GM13976 (cell line): ENCODE measurements at places on chromosomes 6 and 20.

DNA sequence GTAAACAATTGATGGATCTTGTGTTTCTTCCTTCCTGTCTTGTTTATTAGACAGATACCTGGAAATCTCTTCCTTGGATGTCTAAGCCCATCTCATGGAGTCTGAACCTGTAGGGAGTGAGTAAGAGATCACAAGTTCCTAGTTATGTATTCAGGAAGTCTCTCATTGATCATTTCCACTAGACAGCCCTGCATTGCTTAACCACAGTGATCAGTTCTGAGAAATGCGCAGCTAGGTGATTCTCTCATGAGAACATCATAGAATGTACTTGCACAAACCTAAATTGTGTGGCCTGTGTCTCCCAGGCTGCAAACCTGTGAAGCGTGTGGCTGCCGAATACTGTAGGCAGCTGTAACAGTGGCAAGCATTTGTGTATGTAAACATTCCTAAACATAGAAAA, 39.1 kb downstream of the FAM120B start:
- DNase-seq: no peak

GRCh38 chr6:26349964-26350857, 14.8 kb upstream of the BTN3A2 start:
- DNase-seq: no peak

DNA sequence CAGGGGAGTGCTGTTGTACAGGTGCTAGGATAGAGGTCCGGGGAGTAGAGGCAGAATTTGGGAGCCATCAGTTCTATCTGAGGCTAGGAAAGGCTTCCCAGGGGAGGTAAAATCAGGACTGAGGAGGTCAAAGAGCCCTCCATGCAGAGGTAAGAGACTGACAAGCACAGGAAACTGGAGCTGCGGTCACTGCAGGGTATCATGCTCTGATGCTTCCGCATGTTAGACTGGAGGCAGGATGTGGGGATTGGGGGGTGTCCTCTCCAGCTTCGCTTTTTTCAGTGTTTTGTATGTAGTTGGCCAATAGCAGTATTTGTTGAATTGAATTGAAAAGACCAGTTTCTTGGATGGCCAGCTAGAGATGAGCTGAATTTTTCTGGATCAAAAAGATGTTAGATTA, 87.8 kb downstream of the SLC22A3 start:
- DNase-seq: no peak

DNA sequence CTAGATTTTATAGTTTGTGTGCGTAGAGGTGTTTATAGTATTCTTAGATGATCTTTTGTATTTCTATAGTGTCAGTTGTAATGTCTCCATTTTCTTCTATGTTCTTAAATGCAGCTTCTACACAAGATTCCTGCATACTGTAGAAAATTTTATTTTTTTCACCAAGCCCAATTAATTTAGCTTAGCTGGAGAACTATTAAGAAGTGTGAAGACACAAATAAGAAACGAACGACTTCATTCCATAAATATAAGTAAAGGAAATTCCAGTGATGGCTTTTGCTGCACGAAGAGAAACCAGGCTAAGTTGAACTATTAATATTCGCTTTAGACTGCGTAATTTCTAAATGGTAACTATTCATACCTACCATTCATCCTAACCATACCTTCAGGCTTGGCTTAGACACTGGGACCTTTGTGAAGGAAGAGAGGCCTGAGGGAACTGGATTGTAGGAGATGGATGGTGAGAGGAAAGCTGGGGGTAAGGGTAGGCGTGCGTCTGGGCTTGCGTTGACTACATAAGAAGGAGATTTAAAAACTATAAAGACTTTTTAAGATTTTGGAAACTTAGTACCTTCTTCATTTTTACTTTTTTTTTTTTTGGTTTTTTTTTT, 15.9 kb downstream of the HLA-DOA start:
- DNase-seq: no peak

DNA sequence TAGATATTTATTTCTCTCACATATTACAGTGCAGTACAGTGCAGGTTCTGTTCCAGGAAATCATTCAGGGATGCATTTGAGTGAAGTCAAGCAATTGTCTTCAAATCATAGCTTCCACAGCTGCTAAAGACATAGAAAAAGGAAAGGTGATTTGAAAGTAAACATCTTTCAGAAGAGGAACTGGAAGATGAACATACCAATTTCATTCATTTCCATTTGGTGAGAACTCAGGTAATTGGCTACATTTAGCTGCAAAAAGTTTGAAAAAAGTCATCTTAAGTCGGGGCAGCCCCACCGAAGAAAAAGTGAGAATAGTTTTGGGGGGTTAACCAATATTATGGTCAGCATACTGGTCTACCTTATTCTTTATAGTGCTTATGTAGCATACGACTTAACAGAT, 61.4 kb upstream of the IL20RA start:
- DNase-seq: no peak

- peak; percentile 67 for DNase-seq
Measured at GRCh38 chr20:45347936-45348778, at the start of gene SDC4. TSS of gene SDC4 (minus strand) at chr20:45348424. CDS start at chr20:45348384, 40 bp downstream.

- no peak for DNase-seq
Measured at GRCh38 chr20:62031462-62032092, 34.1 kb downstream of the TAF4 start.

- DNase-seq: no peak
Measured at GRCh38 chr20:1196634-1197033, 6.6 kb upstream of the C20orf202 start.

DNA sequence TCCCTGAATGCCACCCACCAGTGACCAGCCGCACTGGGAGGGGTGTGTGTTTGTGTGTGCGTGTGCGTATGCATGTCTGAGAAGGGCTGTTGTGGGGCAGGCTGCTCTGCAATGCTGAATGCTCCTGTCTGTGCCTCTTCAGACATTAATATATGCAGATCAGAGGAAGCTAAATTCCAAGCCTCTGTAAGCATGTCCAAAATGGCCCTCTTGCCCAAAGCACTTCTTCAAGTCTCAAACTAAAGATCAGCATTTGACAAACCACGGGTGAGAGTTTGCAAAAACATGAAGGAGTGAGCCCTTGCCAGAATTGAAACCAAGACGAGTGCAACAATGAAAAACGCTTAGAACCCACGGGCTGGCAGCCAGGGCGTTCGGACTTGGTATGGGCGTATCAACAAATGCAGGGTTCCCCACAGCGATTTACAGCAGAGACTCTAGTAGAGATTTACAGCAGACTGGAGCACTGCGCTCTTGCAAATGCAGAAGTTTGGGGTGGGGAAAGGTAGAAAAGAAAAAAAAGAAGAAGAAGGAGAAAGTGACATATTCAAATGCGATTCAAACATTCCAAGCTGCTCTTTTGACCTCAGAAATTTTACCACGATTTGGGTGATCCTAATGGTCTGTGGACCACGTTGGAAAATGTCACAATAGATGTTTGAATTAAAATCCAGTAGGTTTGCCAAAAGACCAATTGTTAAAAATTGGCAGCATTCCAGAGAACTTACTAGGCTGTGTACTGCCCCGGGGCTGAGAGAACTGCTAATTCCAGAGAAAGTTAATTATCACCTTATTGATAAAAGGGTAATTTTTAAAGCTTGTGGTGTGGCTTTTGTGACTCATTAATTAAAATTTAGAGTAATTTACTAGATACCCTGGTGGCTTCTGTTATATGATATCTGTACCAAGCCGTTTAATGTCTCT, 3.5 kb downstream of the SCML4 start:
- no peak for DNase-seq

DNA sequence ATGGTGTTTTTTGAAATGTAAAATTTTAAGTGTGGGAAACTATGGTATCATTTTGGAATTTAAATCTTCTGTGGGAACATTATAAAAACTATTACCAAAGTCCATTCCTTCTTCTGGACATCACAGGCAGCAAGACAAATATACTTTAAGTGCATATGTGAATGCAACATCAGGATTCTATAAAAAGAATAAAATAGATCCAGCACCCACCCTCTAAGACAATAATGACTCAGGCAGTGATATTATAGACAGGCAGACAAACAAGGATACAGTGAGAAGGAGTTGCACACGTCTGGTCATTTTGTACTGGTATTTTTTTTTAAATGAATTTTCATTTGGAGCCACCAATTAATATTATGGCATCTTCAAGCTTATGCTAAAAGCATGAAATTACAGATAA, 21.1 kb upstream of the NEDD9 start:
- no peak for DNase-seq

DNA sequence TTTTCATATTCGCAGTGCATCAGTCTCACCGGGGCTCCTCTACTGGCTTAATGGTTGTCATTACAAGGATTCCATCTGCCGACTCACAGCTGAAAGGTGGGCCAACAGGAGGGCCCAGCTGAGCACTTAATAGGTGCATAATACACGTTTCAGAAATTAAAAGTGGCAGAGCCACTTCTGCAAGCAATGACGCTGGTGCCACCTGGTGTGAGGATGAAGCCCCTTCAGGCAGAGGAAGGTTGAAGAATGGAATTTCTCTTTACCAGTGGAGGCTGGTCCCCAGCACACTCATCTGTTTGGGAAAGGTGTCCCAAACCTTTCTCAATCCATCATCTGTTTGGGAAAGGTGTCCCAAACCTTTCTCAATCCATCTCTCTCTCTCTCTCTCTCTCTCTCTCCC, 8.2 kb upstream of the STMND1 start:
- no peak for DNase-seq

GRCh38 chr6:52106994-52107393, 19.6 kb upstream of the PKHD1 start:
- no peak for DNase-seq

DNA sequence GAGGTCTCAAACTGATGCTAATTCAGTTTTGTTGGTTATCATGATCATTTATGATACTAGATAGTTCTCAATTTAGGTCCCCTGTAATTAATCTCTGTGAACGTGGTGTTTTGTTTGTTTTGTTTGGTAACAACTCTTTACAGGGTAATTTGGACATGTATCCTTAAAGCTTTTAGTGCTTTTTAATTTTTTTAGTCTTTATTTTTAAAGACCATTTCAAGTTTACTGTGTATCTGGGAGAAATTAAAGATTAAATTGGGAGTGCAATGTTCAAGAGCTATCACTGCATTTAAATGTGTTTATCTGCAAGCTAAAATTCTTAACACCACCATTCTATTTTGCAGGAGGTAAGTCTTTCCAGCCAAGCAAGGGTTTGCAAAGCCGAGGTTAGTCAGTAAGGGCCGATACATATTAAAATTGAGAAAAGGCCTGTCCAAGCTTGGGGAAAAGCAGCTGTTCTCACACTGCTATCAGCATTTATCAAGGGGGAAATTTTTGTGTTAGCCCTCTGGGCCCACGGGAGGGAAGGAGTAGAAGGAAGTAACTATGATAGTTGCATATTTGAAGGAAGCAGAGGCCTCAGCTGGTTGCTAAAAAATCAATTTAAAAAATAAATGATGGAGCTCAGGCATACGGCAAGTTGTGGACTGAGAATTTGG, 59.3 kb upstream of the ZNF217 start:
- no peak for DNase-seq

DNA sequence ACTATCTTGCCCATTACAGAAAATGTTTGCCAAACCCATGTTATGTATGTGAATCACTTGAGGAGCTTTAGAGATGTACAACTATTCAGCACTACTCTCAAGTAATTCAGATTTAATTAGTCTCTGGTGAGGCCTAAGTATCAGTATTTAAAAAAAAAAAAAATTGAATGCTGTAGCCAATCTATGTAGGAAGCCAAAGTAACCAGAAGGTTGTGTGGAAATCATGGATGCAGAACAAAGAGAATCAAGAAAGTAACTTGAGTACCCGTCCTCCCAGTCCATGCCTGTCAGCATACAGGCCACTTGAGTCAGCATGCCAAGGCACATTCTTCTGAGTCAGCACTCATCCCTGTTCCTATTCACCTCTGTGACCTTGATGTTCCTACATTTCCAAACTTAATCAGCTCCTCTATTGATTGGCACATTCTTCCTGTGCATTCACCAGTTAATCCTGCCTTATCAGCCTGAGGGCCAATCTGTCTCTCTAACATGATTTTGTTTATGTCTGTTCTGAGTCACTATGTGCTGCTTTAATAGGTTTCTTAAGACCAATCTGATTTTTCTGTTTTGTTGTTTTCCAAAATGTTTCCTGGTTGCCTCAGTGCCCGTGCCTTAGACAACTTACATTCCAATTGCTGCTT, 165.6 kb downstream of the KCNQ5 start:
- DNase-seq: no peak

DNA sequence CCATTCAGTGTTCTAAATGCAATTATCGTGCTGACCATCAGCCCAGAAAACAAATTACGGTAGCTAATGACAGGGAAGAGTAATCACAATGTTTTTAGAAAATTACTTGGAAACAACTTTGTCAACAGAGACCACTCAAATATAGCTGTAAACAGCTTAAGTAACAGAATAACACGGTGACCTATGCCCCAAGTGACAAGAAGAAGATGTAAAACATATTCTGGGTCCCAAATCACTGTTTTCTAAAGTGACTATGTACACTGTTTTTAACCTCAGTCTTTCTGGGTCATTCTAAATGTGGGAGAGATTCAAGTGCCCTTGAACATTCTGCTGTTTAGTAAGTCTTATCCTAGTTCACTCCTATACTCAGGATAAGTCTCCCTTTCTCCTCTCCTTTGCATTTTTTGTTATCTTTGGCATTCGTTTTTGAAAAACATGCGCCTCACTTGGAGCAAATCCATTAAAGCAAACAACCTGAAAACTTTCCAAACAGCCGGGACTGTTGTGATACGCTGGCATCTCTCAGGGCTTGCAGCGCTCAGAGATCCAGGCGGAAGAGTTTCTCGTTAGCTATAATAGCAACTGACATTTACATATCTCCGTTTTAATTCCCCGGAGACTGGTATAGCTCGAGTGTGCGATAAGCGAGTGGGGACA, 114.5 kb upstream of the SOX4 start:
- DNase-seq: no peak

GRCh38 chr6:64861039-64861651, 845.9 kb downstream of the EYS start:
- no peak for DNase-seq

GRCh38 chr6:55972091-55972490, 96.7 kb upstream of the BMP5 start:
- no peak for DNase-seq

DNA sequence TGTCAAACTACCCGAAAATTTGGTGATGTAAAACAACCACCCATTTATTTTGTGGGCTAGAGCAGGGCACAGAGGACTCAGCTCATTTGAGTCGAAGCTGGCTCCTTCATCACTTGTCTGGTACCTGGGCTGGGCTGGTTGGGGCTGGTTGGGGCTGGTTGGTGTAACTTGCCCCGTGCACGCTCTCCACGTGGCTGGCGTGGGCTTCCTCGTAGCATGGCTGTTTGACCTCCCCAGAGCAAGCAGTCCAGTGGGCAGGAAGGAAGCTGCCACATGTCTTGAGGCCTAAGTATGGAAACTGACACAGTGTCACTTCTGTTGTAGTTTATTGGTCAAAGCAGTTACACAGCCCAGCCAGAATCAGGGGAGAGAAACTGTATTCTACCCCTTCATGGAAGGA, 27.1 kb downstream of the BCAS4 start:
- no peak for DNase-seq

DNA sequence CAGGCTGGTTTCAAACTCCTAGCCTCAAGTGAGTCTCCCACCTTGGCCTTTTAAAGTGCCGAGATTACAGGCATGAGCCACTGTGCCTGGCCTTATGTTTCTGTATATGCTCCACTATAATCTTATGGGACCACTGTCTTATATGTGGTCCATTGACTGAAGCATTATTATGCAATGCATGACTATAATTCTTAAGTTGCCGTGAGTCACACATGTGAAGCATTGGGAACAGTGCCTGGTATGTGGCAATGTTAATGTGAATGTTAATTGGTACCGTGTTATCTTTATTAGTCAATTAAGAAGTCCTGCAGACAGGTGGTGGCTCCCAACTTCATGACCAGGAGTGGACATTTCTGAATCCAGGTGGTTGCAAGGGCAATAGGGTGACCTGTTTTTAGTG, 14.7 kb upstream of the ASXL1 start:
- DNase-seq: no peak

- no peak for DNase-seq
Measured at GRCh38 chr6:30656513-30656912, 9.6 kb downstream of the C6orf136 start.

GRCh38 chr6:5486214-5486613, 224.9 kb downstream of the FARS2 start:
- peak; percentile 47 for DNase-seq
